ENCODE measurements at places on chromosomes 2 and 18.

GRCh38 chr2:236033462-236033861 is 134.7 kb downstream of the GBX2 start:
- no peak for DNase-seq

GRCh38 chr2:77028032-77028600 is 494.1 kb downstream of the LRRTM4 start:
- DNase-seq, result no peak

- no peak for DNase-seq
Measured at GRCh38 chr2:99485824-99486223, 4.0 kb downstream of the REV1 start.

- no peak for DNase-seq
Measured at GRCh38 chr18:37565101-37565976, at the start of gene CELF4. CELF4 (minus strand) TSS chr18:37565798.

- DNase-seq, result peak; percentile 52
Measured at GRCh38 chr2:240513549-240514287, 44.1 kb downstream of the ANKMY1 start.

- DNase-seq, result no peak
Measured at GRCh38 chr2:11371092-11371937, 26.9 kb upstream of the ROCK2 start.

- no peak for DNase-seq
Measured at GRCh38 chr2:199751492-199752120, 99.4 kb downstream of the FTCDNL1 start.

GRCh38 chr2:112310906-112311305 is 35.5 kb downstream of the ZC3H6 start:
- no peak for DNase-seq

- DNase-seq, result no peak
Measured at GRCh38 chr18:9868857-9869714, 16.7 kb upstream of the TXNDC2 start.

GRCh38 chr2:70019096-70019495 is 57.7 kb upstream of the ASPRV1 start:
- DNase-seq, result no peak

GRCh38 chr2:222296911-222297599 is 1.7 kb downstream of the PAX3 start:
- DNase-seq, result no peak

DNA sequence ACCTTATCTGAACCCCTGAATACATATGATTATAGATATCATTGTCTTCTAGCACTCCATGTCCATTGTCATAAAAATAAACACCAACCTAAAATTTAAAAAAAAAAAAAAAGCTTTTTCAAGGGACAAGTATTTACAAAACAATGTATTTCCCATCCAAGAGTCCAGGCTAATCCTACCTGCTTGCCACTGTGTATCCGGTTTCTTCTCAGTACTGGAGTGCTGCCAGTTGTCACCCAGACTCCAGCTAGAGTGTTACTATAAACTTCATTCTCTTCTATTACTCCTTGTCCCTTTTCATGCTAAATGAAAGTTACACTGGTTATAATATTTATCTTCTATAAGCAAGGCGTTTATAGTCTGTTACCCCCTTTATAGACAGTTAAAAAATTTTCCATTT is 35.8 kb downstream of the MSH6 start:
- DNase-seq, result no peak

DNA sequence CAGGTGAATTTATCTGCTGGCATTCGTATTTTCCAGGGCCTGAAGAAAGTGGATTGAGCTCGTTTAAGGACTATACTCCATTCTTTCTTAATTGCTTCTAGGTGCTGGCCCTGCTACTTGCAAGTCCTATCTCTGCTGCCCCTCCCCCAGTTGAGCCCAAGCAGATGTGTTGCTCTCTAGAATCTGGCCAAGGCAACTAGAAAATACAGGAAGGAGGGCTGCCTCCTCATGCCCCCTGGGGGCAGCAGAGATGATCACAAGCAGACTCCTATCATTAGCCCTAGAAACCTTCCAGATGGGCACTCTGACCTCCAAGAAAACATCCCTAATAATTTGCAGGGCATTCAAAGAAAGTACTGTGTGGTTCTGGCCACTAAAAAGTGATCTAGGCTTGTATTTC is 72.5 kb upstream of the CYP26B1 start:
- DNase-seq, result no peak

DNA sequence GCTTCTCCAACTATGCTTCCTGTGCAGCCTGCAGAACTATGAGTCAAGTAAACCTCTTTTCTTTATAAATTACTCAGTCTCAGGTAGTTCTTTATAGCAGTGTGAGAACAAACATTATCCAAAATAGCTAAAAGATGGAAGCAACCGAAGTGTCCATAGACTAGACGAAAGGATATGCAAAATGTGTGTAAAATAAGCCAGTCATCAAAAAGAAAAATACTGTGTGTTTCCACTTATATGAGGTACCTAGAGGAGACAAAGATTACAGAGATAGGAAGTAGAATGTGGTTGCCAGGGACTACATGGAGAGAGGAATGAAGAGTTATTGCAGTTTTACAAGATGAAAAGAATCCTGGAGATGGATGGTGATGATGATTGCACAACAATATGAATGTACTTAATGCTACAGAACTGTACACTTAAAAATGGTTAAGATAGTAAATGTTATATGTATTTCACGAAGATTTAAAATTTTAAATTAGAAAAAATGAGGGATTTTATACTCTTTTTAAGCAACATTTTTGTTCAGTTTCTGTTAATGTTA is 99.3 kb upstream of the FN1 start:
- no peak for DNase-seq

- no peak for DNase-seq
Measured at GRCh38 chr2:105790461-105791149, 45.9 kb downstream of the NCK2 start.

DNA sequence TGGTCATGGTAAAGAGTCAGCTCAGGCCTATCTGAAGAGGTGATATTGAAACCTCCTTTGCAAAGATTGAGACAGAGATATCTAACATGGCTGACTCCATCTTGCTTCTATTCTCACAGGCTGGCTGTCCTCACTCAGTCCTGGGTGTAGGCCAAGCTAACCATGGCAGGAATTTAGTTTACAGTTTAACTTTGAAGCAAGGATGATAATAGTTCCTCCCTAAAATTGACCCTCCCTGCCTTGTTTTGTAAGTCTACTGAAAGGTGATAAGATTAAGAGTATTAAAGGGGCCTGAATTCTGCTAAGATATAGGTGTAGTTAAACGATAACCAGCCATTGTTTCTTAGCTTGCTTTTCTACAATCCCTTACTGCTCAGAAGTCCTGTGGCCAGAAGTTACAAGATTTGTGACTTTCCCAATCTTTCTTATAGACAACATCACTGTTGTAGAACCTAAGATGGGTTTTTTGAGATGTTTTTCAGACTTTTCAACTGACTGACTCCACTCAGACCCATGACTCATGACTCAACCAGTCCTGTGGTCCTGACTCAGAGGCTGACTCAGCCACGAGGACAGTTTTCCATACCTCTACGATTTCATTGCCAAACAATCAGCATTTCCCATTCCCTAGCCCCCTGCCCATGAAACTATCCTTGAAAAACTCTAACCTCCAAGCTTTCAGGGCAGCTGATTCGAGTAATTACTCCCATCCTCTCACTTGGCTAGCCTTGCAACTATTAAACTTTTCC is 195.7 kb upstream of the SESTD1 start:
- DNase-seq, result no peak

DNA sequence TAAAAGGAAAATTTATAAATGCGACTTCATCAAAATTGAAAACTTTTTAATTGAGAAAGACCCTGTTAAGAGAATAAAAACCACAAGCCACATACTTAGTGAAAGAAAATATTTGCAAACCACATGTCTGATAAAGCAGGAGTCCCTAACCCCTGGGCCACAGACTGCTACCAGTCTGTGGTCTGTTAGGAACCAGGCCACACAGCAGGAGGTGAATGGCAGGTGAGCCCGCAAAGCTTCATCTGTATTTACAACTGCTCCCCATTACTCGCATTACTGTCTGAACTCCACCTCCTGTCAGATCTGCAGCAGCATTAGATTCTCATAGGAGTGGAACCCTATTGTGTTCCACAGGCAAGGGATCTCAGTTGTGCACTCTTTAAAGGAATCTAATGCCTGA is 95.5 kb upstream of the CRACDL start:
- DNase-seq, result no peak

DNA sequence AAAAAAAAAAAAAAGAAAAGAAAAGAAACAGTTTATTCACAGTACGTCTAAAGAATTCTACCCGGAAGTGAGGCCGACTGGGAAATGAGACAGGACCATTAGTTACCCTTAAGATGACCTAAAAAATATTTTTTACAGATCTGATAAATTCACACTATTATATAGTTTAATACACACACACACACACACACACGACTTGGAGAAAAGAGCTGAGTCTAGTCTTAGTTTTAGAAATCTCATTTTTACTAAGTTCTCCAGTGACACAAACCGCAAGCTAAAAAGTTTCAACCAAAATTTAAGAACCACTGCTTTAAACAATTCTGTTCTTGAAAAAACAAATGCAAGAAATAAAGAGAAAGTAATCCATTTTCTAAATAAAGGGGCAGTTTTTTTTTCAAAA is 27.1 kb downstream of the ST3GAL5 start:
- DNase-seq, result no peak

Measured in esophagus squamous epithelium (tissue), 5 donors.